Mucosa of gallbladder (tissue), 1 donor: ENCODE measurements at places on chromosomes 1 and 21.

- DNase-seq: no peak
Observed at GRCh38 chr1:161330346-161330745, 16.2 kb downstream of the SDHC start.

- no peak for DNase-seq
Observed at GRCh38 chr1:226654046-226654667, 84.9 kb downstream of the ITPKB start.

- no peak for DNase-seq
Observed at GRCh38 chr1:202498542-202498941, 150.0 kb downstream of the PPP1R12B start.

- no peak for DNase-seq
Observed at GRCh38 chr21:16309250-16309971, 579.6 kb downstream of the USP25 start.

DNA sequence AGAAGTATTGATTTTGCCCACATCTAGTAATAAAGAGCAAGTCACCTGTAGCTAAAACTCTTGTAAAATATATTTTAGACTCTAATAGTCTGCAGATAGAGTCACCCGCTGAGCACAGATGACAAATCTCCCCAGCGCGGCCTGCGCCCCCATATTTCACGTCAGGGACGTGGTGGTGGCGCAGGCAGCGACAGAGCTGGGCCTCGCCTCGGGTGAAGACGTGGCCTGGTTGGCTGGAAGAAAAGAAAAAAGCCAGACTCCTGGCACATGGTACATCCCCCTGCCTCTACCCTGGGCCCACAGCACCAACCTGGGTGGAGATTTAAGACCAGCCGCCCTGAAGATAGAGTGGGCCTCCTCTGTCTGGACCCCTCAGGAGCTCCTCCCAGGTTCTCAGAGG, 6.0 kb upstream of the DMBX1 start:
- no peak for DNase-seq

- DNase-seq: no peak
Observed at GRCh38 chr1:216261631-216262030, 161.6 kb downstream of the USH2A start.

DNA sequence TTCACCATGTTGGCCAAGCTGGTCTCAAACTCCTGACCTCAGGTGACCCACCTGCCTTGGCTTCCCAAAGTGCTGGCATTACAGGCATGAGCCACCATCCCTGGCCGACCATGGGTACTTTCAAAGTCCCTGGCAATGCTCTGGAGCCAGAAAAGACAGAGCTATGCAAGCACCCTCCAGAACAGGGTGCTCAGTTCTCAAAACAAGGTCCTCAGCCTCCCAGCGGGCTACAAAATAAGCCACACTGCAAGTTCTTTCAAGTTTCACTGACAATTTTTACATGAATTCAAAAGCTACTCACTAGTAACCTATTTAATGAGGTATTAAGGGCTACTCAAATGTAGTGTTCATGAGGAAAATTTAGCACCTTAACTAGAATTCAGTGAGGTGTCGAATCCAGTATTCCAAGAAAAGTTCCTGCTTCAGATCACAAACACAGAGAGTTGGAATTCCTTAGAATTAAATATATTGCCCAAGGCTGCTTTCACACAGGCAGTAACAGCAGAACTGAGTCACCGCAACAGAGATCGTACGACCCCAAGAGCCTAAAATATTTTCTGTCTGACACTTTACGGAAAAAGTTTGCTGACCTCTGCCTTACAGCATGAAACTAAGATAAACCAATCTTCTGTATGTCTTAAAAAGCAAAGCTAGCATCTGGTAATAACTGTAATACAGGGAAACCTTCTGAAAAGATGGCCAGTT, 60.7 kb downstream of the HSF2BP start:
- no peak for DNase-seq

- DNase-seq: no peak
Observed at GRCh38 chr1:96515925-96516324, 205.7 kb upstream of the PTBP2 start.

DNA sequence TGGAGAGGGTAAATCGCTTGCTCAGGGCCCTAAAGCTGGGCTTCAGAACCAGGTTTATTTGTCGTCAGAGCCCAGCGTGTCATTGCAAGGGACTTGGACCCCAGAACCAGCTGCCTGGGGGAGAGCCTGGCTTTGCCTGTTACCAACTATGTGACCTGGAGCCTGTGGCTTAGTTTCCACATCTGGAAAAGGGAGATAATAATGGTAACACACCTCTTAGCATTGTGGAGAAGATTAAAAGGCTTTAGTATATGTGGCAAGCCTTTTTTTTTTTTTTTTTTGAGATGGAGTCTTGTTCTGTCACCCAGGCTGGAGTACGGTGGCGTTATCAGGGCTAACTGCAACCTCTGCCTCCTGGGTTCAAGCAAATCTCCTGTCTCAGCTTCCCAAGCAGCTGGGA, 12.5 kb downstream of the CD52 start:
- DNase-seq: no peak

DNA sequence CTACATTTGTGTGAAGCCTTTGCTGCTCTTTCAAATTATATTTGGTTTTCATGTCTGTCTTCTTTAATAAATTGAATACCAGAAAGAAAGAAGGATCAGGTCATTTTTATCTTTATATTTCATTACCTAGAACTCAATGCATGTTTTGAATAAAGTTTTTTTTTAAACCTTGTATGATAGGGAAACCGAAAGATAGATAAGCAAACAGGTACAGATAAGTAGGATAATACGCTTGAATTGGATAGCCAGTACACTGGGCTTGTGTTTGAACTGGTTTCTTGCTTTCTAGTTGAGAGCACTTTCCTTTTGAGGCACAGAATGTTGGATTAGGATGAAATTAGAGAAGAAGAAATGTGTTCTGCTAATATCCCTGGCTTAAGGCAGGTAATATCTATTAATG, 46.9 kb downstream of the PKN2 start:
- no peak for DNase-seq

- DNase-seq: no peak
Observed at GRCh38 chr1:59005491-59006288, 221.8 kb upstream of the JUN start.

- DNase-seq: no peak
Observed at GRCh38 chr1:119827010-119827409, 15.8 kb upstream of the REG4 start.

DNA sequence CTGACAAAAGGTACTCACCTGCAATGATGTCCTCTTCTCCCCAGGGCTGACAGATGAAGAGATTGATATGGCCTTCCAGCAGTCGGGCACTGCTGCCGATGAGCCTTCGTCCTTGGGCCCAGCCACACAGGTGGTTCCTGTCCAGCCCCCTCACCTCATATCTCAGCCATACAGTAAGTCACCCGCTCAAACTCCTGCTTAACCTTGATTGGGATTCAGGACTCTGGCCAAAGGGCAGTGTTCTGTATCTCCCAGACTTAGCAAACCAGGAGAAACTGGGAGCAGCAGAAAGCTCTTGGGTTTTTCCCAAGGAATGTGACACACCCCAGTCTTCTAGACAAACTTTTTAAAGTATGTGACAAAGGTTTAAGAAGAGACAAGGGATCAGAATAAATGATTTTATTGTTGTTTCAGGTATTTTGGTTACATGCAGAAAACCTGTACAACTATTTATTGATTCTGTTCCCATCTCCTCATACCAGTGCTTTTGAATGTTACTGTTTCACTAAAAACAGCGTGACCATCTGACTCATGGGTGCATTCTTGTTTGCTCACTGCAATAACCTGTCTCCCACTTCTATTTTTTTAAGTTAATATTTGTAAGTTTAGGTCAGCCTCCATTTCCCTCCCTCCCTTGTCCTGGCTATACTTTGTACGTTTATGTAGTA, 124.6 kb downstream of the PEX14 start:
- DNase-seq: peak; percentile 42

DNA sequence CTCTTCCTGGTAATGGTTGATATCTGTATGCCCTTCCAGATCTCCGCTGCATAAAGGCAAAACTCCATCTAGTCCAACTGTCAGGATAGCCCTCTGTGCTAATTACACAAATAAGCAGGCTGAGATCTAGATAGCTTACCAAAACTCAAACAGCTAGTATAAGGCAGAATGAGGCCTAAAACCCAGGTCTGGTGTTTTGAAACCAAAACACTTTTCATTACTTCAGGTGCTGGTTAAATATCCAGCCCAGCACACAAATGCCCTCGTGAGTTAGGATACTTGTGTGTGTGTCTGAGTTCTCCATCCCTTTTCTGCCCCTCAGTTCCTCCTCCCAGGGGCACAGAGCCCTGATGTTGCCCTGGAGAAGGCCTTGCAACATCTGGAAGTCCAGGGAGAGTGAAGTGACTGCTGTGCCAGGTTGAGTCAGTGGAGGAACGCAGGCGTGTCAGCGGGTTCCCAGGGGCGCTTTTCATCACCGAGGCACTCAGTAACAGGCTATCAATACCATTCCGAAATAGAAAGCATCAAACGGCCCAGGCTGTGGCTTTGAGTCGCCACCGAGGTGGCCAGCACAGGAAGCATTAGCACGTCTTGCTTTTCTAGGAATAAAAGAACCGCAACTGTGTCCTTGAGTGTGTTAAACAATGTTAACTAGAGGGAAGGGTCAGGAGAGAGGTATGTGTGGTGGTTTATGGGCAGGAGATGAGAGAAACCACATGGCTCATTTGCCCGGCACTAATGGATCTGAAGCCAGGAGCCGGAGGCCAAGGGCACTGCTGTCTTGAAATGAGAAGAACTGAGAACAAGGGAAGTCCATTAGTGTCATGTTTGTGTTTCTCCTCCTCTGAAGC, 90.7 kb upstream of the WLS start:
- no peak for DNase-seq

DNA sequence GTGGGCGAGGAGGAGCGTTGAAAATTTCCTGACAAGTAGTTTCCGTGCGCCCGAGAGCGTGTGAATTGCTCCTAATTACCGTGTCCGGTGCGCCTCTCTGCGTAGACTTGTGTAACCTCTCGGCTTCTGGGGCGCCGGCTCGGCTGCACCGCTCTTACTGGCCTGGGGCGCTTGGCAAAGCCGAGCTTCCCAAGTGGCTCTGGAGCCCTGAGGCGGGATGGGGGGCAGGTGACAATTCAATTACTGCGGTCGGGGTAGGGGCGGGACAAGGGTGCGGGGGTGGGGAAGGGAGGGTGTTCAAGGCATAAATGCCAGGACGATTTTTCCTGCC, 392 bp upstream of the DMRTA2 start:
- no peak for DNase-seq

DNA sequence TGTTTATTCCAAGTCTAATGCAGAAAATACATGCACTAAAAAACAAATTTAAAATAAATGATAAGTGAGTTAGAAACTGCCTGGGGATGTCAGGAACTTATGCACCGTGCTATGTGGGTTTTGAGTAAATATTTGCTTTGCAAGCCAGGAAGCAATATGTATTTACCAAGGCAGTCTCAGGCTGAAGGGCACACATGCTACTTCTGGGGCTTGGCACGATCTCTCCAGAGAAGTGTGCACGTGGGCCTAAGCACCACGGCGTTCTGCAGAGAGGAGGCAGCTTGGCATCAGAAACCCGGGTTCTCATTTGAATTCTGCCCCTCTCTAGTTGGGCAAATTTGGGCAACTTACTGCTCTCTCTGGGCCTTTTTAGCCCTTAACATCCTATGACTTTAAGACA, 72.6 kb upstream of the ROR1 start:
- peak; percentile 69 for DNase-seq

DNA sequence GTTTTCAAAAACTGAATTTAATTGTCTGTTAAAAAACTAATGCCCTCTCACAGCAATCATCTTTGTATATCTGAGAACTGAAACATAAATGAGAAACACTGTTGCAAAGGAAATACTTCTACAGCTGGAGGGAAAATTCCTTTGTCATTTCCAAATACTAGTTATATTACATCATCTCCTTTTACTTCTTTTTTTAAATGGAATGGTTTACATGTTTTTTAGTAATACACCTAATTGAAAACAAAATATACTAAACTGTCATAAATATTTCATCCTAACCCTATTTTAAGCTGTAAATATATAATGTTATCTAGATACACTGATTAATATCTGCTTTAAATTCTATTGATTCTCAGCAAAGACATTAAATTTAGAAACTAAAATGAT, 19.1 kb downstream of the CDC42BPA start:
- DNase-seq: no peak
